GM10248 (cell line): ENCODE measurements at places on chromosomes 2 and 18.

DNA sequence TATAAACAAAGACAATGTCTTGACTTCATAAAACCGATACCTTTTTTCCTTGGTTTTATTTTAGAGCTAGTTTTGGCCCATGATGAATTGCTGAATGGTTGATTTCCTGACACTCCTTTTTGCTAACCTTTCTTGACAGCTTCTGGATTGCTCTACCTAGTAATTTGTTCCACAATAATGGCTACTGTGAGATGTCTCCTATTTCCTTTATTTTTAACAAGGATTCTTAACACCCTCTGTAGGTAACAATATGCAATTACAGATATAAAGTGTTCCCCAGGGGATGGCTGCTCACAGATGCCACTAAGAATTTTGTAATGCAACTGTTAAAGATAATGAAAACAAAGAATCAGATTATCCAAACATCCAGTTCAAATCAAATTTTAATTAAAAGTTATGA, 100.8 kb upstream of the ATP5MC3 start:
- peak; percentile 34 for DNase-seq

DNA sequence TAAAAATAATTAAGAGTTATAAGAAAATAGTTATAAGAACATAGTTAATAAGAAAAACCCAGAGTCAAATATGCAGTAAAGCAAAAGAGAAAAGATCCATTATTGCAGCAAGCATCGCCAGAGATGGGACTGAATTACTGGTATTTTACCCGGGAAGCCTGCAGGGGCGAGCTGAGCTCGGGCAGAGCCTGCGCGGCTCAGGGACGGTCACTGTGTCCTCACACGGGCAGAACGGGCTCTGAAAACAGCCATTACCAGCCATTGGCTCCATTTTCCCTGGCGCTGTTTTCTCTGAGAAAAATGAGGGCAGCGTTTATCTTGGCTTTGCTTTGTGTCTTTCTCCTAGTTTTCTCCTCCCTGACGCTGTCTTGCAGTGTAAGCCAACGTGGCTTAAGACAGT, 95.3 kb upstream of the ALKAL2 start:
- no peak for DNase-seq

- DNase-seq: no peak
Observed at GRCh38 chr2:58304843-58305242, 63.7 kb upstream of the FANCL start.

DNA sequence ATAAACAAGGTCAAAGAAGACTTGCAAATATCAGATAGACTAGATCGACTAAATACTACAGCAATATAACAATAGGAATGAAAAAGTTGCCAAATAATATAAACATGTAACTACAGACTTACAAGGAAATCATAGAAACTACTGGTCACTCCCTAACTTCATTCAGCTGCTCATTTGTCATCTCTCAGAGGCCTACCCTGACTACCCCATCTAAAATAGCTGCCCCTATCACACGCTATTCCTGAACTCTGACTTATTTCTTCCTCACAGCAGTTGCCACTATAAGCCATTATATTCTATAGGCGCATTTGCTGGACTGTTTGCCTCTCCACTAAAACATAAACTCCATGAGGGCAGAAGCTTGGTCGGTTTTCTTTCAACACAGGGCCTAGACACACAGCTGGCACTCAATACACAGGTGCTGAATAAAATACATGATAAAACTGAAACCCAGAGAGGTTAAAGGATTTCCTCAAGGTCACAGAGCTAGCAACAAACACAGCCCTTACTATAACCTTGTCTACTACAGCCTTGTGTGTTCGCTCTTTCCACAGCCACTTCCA, 1.8 kb downstream of the STRN start:
- DNase-seq: no peak

DNA sequence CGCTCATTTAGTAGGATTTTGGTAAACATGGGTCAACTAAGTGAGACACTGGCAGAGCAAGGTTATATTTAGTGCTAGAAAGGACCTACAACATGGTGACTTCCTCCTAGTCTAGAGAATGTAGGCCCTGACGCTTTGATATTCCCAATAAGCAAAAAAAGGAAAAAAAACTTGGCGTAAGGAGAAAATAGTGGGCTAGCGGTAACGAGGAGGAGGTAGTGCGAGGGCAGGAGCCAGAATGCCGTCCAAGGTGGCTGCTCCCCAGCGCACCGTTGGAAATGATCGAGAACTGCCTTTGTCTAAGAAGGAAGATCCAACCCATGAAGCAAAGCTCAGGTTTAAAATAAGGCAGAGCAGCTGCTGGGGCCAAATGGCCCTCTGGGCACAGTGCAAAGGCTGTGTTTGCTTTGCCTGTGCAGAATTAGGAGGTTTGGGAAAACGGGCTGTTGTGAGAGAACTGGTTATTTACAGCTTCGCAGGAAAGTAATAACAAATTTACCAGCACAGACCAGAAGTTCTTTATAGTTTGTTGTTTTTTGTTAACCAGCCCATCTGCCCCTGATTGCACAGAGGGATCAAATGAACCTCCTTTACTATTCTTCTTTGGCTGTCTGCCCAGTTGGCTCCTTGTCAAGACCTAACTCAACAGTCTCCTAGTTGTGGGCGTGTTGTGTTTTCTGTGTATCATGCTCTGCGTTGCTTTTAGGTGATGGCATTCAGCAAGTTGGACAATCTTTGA, 86.6 kb downstream of the ITGB1BP1 start:
- no peak for DNase-seq

GRCh38 chr18:30093376-30093775, 949.2 kb downstream of the DSC3 start:
- no peak for DNase-seq

DNA sequence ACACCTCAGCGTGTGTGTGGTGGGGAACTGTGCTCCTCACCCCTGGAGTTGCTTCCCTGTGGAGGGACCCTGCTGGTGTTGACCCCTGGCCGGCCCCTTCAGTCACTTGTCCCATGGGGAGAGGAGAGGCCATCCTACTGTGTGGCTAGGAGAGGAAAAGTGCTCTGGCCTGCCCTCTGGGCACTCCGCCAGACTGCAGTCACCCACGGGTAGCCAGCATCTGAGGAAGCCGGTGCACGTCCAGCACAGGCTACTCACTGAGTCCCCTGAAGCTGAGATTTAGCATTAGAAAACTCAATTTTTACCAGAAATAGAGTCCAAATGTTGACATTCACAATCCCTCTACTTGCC, 211.5 kb upstream of the RAB6C start:
- no peak for DNase-seq

- DNase-seq: no peak
Observed at GRCh38 chr2:24050041-24050979, 769 bp downstream of the FKBP1B start.

GRCh38 chr18:24398540-24398939, 916 bp upstream of the OSBPL1A start:
- DNase-seq: no peak

GRCh38 chr2:223049356-223049755, 2.6 kb upstream of the KCNE4 start:
- DNase-seq: no peak

GRCh38 chr18:73924836-73925235, 222.8 kb downstream of the FBXO15 start:
- no peak for DNase-seq

- DNase-seq: no peak
Observed at GRCh38 chr18:63283305-63284094, 36.1 kb downstream of the BCL2 start.

DNA sequence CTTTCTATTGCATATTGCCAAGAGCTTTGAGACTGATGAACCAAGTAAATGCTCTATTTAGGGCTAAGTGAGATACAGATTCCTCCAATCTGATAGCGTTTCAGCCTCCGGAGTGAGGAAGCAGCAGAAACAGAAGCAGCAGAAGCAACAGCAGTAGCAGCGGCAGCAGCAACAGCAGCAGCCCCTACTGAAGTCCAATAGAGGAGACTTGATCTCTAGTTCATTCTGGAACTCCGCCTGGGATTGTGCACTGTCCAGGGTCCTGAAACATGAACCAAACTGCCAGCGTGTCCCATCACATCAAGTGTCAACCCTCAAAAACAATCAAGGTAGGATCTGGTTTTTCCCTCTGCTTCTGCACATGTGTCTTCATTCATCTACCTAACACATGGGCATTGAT, at the start of gene DPP10:
TSS of gene DPP10 (plus strand) at position 132 of the 400 bp plus-strand sequence.
- DNase-seq: no peak

DNA sequence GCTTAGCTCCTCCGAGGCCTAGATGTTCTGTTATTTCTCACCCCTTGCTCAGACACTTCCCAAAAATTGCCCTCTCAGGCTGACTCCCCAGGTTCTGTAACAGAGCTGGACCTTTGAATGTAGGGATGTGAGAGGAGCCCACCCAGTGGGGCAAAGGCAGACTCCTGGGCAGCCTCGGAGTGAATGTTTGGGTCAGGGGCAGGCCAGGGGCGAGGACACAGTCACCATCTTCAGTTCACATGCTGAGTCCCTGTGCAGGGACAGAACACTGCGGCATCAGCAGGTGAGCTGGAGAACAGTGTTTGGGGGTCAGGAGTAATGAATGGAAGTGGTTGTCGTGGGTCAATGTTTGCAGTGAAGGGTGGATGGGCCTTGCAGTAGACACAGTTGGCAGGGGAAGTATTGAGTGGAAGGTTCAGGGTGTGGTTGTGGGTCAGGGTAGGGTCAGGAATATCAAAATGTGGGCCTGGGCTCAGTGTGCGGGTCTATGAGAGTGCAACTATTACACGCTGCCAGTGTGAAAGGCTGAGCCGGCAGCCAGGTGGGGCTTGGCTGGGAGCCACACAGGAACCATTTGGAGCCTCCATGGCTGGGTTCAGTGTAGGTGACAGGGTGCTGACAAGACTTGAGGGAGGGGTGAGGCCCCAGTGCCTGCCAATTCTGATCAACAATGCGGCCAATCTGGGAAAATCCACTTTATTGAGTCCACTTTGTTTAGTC, 4.4 kb downstream of the IHH start:
- no peak for DNase-seq

DNA sequence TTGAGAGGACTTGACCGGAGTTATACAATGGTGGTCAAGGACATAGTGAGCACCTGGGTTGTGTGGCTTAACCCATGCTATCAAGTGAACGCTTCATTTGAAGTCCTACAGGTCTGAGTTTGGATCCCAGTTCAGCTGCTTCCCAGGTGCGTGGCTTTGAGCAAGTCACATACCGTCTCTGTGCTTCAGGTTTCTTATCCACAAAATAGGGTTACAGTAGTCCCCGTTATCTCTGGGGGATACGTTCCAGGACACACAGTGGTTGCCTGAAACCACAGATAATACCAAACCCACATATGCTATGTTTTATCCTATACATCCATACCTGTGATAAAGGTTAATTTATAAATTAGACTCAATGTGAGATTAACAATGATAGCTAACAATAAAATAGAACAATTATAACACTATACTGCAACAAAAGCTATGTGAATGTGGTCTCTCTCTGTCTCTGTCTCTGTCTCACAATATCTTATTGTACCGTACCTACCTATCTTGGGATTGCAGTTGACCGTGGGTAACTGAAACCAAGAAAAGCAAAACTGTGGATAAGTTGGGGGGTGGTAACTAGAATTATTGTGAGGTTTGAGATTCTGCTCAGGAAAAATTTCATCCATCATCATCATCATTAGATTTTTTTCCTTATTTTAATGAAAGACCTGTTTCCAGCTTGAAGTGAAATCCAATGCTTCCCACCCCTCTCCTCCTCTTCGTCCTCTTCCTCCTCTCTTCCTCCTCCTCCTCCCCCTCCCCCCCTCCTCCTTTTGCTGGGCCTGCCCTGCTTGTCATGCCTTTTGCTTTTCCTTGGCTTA, 22.7 kb downstream of the LBH start:
- no peak for DNase-seq

GRCh38 chr2:99867770-99868169, 274.6 kb downstream of the AFF3 start:
- DNase-seq: no peak

GRCh38 chr2:225893151-225893550, 493.6 kb downstream of the NYAP2 start:
- no peak for DNase-seq

- no peak for DNase-seq
Observed at GRCh38 chr2:58767828-58768714, 526.9 kb upstream of the FANCL start.

GRCh38 chr2:215870088-215870490, 143.3 kb downstream of the MREG start:
- DNase-seq: no peak

DNA sequence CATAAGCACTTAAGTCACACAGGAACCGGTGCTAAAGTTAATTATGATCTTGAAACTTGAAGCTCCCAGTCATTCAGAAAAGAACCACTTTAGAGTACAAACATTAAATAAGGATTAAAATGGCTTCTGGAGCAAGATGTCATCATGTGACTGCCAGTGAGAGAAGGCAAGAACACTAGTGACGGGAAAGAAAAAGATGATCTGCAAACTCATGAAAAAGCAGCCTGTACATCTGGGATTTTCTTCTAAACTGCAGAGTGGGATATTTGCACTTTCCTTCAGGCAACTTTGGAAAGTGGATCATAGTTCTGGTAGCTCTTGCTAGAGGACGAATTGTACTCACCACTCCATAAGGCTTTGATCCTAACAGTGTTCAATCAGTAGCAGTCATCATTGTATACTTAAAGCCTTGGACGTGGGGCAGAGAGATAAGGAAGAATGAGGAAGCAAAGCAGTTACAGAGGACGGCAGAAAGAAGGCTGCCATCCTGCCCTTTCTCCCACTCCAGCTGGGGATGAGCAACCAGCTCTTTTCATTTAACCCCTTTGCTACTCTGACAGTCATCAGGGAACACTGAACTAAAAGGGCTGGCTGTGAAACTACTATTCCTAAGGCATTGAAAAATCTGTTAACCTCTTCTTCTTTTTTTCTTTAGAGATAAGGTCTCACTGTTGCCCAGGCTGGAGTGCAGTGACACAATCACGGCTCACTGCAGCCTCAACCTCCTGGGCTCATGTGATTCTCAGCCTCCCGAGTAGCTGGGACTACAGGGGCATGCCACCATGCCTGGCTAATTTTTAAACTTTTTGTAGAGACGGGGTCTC, 18.1 kb downstream of the ABHD3 start:
- no peak for DNase-seq
